ENCODE measurements at places on chromosomes 7 and 10.

GRCh38 chr10:97274828-97275227 is 17.6 kb downstream of the ARHGAP19 start:
- no peak for DNase-seq

- no peak for DNase-seq
Measured at GRCh38 chr10:92849576-92850090, 1.3 kb downstream of the EXOC6 start.

DNA sequence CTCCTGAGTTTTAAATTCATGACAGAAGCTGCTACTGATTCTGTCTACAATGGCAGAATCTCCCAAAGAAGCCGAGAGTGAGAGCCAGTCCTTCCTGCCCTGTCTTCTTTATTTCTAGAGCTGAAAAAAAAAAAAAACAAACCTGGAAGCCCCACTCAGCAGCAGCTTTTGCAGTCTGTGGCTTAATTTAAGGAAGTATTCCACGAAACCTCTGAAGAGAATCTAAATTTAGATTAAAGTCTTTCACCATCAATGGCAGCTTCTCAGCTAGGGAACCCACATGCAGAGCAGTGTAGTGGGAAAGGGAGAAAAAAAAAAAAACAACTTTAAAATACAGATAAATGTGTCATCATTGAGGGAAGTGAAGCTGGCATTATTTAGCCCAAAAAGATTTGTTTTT is 23.4 kb downstream of the SMURF1 start:
- DNase-seq: no peak

GRCh38 chr7:81973117-81973516 is 203.3 kb upstream of the HGF start:
- no peak for DNase-seq

DNA sequence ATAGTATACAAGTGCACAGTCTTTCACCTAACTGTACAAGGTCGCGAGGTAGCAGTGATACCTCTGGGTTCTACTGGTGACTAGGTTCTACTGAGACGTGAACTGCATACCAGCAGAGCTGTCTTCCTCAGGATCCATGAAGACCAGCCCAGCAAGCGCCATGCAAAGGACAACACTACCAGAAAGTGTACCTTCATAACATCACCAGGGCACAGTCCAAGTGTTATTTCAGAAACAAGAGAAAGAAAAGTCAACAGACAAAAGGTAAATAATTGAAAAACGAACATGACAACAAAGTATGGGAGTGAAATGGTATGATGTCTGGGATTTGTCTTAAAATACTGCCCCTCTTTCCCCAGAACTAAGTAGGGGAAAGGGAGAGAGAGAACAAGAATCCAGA is 141.1 kb upstream of the ASAH2 start:
- no peak for DNase-seq

DNA sequence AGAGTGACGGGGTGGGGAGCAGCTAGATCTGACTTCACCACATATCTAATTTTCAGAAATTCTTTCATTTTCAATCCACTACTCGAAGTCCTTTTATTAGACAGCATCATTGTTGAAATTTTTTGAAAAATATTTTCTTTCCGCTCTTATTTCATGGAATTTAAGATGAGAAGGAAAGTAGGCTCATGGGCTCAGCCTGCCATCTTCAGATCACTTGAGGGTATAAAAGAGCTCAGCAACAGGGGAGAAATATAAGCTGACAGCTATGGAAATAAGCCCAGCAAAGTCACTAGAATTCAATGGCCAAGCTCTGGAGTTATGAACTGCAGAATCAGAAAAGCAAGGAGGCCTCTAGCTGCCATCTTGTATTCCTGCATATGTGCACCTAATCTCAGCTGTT is 389.1 kb downstream of the XPNPEP1 start:
- DNase-seq: no peak

DNA sequence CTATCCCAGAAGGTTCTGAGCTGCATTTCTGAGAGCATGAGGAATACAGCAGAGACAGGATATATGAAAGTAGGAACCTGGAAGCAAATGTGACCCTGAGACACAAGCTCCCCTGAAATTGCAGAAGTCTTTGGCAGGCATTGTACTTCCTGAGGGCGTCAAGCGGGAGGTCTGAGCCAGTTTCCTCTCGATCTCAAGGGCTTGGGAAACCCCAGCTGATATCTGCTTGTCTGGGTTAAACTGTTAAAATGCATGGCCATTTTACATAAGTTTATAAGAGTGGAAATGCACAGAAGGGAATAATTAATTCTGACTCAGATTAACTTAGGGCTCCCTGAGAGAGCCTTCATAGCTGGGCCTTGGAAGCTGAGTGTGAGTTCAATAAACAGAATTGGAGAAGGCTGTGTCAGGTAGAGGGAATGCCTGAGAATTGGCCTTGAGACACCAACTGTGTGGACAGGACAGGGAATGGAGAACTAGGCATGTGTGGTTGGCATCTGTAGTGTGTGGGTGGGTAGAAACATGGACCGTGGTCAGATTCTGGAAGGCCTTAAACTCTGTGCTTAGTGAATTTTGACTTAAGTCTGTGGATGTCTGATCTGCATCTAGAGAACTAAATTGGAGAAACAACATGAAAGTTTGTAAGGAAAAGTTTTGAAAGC is 53.3 kb downstream of the WIPF3 start:
- DNase-seq: no peak

DNA sequence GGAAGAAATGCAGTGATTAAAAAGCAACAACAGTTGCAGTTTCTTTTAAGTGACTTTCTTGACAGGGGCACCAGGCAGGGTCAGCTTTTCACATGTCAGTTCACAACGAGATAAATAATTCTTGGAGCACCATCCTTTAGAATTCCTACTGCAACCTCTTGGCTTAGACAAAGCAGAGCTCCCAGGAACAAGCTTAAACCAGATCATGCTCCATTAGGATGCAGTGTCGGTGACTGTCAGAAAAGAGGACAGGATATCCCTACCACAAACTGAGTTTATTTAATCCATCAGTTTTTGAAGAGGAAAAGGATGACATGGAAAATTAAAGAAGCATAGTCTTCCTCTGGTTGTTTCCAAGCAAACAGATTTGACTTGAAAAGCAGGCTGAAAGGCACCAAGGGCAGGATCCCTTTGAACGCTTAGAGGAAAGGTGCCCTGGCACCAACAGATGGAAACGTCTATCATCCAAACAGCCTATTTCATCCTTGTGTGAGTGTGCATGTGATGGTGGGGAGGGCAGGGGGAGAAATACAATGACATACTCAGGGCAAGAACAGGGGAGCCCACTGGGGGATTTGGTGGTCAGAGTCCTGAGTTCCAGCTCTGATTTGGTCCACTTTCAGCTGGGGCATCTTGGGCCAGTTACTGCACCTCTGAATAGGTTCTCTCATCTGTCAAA is 332.1 kb upstream of the AOAH start:
- DNase-seq: no peak

GRCh38 chr10:21715531-21716195 is 181.6 kb downstream of the MLLT10 start:
- DNase-seq: no peak

DNA sequence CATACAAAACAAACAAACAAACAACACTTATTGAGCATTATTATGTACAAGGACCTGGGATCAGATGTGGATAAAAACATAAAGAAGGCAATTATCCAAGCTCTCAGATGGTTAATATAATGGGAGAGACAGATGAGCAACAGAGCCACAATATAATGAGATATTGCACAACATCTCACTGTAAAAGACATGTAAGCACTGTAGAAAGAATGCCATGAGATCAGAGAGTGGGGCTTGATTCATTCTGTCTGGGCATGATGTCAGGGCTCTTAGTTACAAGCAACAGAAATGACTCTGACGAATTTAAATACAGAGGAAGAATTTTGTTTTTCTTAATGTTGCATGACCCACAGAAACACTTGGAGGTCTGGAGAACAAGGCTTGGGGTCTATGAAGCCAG is 164.7 kb upstream of the PLXDC2 start:
- no peak for DNase-seq
